ENCODE measurements at places on chromosomes 2 and 18.
A peak's percentile ranks its signal among the peaks of the same experiment; 100 is the strongest.

DNA sequence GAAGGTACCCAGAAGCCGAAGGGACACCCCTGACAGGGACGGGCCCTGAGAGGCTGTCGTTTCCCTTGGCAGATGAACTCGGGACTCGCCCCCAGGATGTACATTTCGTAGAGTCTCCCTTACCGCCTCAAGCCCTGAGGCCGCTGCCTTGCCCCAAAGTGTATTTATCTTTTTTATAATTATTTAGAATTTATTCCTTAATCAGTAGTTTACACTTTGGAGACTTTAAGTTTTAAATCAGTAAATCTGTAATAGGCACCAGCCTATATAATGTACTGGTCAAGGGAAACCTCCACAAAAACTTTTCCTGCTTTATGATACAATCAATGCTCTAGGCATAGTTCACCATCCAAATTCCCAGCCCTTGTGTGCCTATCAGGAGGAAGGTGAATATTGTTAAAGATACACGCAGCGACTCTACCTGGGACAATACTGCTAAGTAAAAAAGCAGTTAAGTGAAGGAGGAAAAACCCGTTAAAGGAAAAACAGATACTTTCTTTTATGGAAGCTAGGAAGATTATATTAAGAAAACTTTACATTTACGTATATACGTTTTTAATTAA is 848 bp downstream of the VRK2 start:
- DNase-seq: no peak

DNA sequence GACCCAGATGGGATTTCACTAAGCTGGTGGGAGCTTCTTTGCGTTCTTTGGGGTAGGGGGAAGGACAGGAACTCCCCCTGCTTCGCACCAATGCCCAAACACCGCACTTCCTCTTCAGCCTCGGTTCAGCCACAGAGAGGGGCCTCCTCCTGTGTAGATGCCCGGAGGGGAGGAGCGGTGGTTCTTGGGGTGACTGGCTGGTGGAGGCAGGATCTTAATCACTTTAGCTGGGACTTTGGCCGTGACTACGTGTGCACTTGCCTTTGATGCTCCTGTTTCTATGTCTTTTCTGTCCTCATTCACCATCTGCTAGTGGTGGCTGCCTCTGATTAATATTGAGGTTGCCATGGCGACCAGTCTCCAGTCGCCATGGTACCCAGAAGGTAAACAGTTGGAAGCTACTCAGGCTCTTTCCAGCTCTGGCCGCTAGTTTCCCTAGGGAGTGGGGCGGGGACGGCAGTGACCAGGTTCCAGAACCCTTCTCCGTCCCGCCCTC is 1.9 kb downstream of the CNGA3 start:
- DNase-seq: peak; percentile 47

DNA sequence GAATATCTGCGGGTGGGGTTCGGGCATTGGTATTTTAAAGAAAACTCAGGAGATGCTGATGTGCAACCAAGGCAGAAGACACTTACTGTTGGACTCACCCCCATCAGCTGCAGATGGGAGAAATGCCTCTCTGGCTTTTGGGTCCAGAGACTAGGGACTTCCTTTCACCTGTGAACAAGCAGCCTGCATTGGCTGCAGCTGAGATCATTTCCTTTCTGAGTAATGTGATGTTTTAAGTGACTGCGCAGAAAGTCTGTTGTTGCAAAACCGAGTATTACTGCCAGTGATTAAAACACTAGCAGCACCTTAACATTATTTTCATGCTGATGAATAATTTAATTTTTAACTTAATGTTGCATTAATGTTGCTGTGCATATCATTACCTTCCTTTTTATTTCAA is 143.0 kb downstream of the TSN start:
- no peak for DNase-seq

DNA sequence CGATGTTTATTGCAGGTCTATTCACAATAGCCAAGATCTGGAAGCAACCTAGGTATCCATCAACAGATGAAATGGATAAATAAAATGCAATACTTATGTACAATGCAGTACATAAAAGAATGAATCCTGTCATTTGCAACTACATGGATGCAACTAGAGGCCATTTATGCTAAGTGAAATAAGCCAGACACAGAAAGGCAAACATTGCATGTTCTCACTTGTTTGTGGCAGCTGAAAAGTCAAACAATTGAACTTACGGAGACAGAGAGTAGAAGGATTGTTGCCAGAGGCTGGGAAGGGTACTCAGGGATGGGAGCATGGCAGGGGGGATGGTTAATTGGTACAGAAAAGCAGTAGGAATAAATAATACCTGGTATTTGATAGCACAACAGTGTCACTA is 563.9 kb downstream of the TMX3 start:
- DNase-seq: no peak

DNA sequence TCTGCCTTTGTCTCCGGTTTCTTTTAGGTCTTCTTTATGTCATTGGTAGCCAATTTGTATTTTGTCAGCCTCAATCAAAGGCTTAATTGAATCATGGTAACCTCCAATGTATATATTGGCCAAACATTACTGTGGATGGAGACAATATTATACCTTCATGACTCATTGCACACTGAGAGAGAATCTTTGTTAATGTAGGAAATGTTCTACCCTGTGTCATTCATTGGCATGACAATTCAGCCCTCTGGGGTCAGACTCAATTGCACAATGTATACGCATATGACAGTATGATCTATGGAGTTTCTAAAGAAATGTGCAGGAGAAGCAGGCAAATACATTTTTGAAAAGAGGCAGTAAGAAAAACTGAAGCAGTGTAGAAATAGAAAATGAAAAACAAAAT is 162.6 kb downstream of the PDE11A start:
- DNase-seq: no peak

GRCh38 chr18:35127201-35127600 is 86.0 kb downstream of the MAPRE2 start:
- DNase-seq: no peak

- no peak for DNase-seq
Observed at GRCh38 chr18:3624935-3625741, 175.2 kb downstream of the TGIF1 start.

DNA sequence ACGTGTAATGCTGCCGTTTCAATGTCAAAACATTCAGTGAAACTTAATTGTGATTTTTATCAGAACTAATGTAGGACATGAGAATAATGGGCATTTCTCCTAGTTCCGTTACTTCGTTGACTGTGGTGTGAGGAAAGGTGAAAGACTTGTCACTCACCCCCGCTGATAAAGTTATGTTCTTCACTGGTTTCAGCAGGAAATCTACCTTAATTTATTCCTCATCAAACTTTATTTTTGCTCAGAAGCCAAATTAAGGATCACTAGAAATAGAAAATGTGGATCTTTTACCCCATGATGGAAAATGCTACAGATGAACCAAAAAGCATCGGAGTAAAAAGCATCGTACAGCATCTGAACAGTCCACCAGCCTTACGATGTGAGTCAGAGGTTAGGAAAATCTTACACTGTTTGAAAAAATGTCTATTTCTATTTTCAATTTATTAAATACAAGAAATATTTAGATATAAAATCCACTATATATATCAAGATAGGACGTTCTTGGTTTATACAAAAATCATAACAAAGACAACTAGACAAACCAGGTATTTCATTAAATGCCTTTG is 1.0 kb upstream of the ROCK1 start:
- DNase-seq: no peak

GRCh38 chr2:41709702-41710599 is 337.9 kb upstream of the PKDCC start:
- DNase-seq: no peak

DNA sequence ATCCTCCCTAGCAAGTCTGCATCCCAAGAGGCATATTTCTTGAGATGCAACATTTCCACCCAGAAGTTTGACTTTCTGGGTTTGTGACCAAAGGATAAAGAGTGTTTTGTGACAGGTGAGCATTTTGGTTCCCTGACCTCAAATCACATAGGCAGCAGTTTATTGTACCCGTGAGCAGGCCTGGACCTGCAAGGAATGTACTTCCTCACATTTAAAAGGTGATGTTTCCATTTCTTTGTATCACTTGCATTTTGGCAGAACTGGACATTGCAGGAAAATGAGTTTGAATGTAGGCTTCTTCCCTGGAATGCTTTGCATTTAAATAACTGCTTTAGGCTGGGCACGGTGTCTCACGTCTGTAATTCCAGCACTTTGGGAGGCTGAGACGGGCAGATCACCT is 160.7 kb downstream of the ALPK2 start:
- no peak for DNase-seq

GRCh38 chr2:219613461-219614070 is 13.9 kb upstream of the SLC4A3 start:
- DNase-seq: no peak

GRCh38 chr2:55843096-55843993 is 80.2 kb downstream of the EFEMP1 start:
- DNase-seq: no peak

DNA sequence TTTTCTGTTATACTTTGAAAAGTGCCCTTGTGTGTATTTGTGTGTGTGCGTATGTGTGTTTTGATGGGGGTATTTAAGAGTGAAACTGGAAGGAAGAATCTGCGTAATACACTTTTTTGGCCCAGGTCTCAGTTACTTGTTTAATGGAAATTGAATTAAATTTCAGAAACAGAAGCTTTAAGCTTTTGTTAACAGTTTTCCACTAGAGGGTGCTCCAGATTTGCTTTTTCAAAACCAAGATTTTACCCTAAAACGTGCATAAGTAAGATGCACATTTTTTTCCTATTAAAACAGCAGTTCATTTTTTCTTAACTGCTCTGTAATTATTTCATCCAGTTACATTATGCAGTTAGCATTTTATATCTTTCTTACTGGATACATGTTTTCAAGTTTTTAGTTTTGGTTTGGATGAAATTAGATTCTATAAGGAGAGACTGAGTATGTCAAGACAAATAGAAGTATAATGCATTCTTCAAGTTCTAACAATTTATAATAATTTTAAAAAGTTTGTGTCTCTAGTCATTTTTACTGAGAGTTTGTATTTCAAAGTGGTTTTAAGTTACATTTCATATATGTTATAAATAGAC is 97.2 kb downstream of the PIK3C3 start:
- peak; percentile 22 for DNase-seq

- DNase-seq: no peak
Observed at GRCh38 chr18:46563317-46563716, 93.7 kb downstream of the LOXHD1 start.

DNA sequence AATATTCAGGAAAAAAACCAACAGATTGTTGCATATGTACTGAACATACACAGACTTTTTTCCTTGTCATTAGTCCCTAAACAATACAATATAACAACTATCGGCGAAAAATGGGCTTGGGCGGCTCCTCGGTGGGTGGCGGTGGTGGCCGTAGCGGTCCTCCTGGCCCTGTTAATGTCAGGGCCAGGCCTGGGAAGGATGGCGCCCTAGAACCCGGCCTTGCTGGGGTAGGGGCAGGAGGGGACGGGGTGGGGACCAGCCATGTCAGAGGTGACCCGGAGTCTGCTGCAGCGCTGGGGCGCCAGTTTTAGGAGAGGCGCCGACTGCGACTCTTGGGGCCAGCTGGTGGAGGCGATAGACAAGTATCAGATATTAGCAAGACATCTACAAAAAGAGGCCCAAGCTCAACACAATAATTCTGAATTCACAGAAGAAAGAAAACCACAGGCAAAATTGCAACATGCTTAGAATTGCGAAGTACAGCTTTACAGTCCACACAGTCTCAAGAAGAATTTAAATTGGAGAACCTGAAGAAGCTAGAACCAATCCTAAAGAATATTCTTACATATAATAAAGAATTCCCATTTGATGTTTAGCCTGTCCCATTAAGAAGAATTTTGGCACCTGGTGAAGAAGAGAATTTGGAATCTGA is 36.5 kb downstream of the ROCK2 start:
- DNase-seq: no peak

DNA sequence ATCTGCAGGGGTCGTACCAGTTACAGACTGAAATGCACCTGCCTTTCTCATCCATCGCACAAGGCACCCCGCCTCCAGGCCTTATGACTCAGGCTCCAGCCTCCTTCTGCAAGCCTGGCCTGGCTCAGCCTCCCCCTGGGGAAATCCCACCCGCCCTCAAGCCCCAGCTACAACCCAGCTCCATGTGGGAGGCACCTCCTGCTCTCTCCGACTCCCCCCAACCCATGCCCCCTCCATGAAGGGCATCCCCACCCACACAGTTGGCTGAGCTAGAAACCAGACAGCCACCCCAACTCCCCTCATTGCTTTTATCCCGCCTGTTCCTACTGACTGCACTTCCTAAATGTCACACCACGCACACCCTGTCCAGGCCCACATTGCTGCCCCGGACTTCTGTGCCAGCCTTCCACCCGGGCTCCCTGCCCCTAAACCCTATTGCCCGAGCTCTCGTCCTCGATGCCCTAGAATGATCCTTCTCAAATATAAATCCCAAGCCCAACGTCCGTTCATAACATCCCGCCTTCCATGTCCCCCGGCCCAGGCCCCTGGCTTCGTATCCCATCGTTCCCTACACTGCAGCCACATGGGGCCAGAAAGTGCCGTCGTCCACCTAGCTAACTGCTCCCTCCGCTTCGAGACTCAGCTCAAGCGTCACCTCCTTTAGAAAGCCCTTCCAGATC is 9.9 kb downstream of the DNMT3A start:
- no peak for DNase-seq

- DNase-seq: no peak
Observed at GRCh38 chr18:46877329-46877987, 39.8 kb downstream of the PIAS2 start.
